ENCODE measurements at places on chromosomes 4 and X.

DNA sequence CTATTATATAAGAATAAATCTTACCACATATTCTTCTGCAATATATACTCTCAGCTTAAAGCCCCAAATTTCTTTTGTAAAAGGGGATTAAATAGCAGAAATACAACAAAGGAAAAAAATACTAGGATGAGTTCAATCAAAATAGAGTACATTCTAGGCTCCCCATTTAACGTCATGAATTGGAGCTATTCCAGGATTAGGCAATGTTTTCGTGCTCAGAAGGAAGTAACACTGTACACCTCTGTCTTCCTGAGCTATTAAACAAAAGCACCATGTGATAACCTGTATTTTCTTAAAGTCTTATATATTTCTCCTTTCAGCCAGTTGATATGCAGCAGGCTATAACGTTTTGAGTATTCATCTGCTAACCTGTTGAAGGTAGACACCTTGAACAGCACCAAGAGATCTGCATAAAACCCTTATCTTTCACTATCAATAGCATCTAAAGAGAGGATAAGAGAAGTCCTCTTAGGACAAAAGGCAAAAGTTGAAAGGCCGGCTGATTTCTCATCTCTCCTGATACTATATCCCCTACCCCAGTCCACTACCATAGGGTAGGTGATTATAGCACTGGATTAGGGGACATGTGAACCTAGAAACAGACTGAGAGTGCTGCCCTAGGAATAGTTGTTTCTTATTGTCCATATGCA, 31.5 kb downstream of the TEC start:
- no peak for DNase-seq

GRCh38 chrX:137052643-137053235, 18.9 kb upstream of the GPR101 start:
- DNase-seq = peak; percentile 14

- no peak for DNase-seq
These were observed 2.0 kb downstream of the PCDH19 start for GRCh38 chrX:100407784-100408712.

DNA sequence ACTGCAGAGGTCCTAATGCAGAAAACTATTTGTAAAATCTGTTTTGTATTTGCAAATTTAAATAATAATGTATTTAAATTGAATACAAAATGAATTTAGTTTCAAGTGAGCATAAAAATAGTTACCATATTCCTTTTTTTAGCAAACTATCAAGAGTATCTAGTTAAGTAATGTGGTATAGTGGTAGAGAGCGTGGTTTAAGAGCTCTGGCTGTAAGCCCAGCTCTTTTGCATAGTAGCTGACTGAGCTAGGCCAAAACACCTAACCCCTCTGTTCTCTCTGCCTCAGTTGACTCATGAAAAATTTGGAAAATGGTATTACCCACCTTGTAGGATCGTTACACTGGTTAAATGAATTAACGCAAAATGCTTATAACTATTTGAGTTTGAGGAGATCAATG, 18.1 kb upstream of the ADAD1 start:
- no peak for DNase-seq

DNA sequence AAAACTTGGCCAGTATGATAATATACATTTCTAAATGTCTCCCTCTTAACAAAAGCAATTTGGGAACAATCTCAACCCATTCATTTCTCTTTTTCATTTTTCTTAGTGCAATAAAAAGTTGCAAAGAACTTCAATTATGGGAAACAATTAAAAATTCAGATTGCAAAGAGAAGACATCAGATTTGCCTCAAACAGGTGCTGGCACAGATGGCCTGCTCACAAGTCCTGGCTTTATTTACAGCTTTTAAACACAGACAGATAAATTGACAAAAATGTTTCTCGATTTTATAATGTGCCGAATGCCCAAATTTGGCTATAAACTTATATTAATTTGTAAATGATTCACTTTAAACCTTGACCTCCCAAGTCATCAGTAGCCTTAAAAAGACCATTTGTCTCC, 28.7 kb downstream of the SLC4A4 start:
- no peak for DNase-seq

DNA sequence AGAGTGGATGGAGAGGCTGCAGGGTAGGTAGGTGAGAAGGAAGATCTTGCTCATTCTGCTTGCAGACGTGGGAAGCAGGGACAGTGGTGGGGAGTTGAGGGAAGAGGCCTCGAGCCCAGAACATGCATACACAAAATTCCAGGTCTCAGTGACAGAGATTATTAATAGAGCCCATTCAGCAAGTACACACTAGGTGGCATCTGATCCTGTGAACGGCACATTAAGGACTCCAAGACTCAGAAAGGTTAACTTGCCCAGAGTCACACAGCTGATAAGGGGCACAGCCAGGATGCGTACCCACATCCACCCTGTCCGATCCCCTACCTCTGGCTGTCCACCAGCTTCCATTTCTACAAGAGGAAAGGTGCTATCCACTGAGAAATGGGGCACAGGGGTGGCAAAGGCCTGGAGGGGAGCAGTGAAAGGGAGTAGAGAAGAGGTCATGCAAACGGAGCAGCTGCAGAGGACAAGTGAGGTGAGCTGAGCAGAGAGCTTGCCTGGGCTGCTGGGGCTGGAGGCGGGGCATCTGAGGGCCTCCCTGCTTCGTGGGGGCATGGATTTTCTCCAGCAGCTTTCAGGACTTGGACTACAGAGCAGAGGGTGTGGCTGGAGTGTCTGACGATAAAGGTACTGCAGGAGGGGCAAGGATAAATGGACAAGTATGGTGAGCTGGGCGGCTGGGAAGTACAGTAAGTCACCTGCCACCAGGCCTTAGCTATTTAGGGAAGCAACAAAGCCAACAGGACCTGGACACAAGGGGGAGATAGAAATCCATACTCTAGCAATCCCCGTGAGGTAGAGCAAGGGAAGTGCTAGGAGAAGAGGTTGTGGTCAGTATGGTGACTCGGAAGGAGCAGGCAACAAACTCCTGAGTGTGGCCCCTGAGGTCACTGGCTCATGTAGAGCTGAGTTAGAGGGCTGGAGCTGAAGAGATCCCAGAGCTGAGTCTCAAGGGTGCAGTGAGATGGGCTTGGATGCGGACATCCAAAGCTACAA, 11.2 kb downstream of the IDS start:
- DNase-seq = no peak

- no peak for DNase-seq
These were observed 119.0 kb upstream of the PDLIM3 start for GRCh38 chr4:185654311-185654710.

- DNase-seq = no peak
These were observed 137.4 kb upstream of the STIM2 start for GRCh38 chr4:26723216-26723615.

GRCh38 chrX:44873415-44874276, 658 bp downstream of the KDM6A start:
- DNase-seq = peak; percentile 63

DNA sequence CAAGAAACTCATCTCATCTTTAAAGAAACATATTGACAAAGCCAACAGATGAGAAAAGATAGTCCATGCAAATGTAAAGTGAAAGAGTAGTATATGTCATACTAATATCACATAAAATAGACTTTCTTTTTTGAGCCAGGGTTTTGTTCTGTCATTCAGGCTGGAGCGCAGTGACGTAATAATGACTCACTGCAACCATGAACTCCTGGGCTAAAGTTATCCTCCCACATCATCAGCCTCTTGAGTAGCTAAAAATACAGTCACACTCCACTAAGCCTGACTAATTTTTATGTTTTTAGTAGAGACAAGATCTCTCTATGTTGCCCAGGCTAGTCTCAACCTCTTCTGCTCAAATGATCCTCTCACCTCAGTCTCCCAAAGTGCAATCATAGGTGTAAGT, 51.8 kb upstream of the TRAM1L1 start:
- no peak for DNase-seq

GRCh38 chrX:94942603-94943002, 1268.6 kb downstream of the FAM133A start:
- DNase-seq = no peak

- no peak for DNase-seq
These were observed 82.4 kb upstream of the MYOZ2 start for GRCh38 chr4:119053245-119053644.

GRCh38 chr4:93897559-93897958, 69.0 kb downstream of the ATOH1 start:
- no peak for DNase-seq

GRCh38 chrX:2320580-2321327, 180.0 kb downstream of the DHRSX start:
- DNase-seq = no peak

DNA sequence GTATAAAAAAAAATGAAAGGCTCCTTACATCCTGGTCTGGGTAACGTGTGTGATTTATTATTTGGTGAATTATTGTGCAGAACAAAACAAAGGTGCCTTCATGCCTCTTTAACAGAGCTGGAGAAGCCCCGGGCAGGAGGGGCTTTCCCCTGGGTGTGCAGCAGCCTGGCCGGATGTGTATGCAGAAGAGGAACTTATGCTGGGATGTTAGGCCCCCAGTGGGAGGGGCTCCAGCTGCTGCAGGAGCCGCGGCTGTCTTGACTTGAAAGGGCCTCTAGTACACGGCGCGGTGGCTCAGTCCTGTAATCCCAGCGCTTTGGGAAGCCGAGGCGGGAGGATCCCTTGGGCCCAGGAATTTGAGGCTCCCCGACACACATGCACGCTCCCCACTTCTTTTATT, 16.0 kb downstream of the CCNQ start:
- DNase-seq = no peak

DNA sequence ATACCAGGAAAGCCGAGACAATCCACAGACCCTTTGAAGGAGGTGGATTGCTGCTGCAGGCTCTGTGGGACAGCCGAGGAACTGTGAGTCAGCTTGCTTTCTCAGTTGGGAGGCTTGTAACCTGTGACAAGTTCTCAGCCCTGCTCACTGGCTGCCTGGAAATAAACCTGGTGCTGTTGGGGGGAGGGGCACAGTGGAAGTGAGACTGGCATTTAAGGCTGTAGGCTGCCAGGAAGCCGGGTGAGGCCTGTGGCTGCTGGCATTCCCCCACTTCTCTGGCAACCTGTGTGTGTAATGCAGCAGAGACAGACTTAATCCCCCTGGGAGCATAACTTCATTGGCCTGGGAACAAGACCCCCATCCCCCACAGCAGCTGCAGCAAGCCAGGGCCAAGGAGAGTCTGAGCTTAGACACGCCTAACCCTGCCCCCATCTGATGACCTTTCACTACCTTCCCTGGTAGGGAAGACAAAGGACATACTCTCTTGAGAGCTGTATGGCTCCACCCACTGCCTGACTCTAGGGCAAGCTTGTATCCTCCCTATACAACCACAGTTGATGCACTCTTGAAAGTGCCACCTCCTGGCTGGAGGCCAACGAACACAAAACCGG, 64.1 kb downstream of the ALPK1 start:
- no peak for DNase-seq

DNA sequence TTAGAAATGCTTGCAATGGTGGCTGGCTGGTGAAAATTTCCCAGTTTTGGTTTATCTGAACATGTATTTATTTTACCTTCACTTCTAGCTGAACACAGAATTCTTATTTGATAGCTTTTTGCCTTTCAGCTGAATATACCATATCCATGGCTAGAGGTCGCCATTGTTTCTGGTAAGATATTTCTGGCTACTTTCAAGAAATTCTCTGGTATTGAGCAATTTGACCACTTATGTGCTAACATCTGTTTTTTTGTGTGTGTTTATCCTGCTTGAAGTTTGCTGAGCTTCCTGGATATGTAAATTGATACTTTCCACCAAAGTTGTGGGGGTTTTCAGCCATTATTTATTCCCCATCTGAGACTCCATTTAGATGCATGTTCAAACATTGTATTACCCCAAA, 75.4 kb downstream of the FBXW7 start:
- no peak for DNase-seq

- no peak for DNase-seq
These were observed 324.8 kb downstream of the FRMPD4 start for GRCh38 chrX:12463052-12463451.

DNA sequence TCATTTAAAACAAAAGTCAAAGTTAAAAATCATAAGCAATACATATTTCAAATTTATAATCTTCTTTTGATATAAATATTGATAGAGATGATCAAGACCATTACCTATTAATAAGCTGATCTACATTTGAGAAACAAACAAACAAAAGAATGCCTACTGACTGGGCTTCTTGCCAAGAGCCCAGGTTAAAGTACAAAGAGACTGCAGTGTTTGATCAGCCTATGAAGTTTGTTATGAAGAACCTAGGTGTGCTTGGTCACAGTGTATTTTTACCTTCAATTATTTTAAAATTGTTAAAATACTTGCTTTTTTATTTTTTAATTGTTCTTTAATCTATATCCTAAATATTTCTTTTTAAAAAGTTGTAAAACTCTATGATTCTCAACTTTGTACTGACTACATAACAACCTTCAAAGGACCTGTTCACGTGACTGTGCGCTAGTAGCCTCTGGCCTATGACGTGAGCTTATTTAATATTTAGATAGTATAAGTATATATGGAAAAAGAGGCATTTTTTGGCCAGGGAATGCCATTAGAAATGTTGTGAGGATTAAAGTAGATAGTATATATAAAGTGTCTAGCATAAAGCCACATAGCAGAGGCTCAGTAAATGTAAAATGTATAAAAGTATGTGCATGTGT, 11.4 kb upstream of the SLC39A8 start:
- no peak for DNase-seq

- no peak for DNase-seq
These were observed 31.6 kb upstream of the RPS6KA6 start for GRCh38 chrX:84219551-84219950.

DNA sequence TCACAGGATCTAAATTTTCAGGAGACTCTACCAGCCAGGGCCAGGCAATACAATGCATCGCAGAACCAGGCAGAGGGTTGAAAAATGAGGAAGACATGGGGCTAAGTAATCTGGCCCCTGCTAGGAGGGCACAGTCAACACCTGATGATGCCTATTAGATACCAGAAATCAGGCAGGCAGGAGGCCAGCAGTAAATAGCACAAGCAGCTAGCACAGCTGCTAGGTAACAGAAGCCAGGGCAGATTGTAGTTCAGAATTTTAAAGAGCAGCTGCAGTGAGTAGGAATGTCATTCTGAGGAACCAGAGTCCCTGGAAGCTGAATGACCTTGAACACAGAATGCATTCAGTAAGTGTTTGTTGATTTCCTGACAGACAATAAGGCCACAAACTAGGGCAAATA, 38.8 kb upstream of the TRPC5OS start:
- DNase-seq = no peak

- no peak for DNase-seq
These were observed 94.6 kb downstream of the AKAP4 start for GRCh38 chrX:50106051-50106675.

- no peak for DNase-seq
These were observed 71.1 kb upstream of the EFNB1 start for GRCh38 chrX:68757731-68758130.
